ENCODE measurements at places on chromosomes 6 and 20. TPM values are rescaled to one million over a fixed set of nuclear protein-coding genes. Genes with fewer than 3 reads are reported as not detected.

The PRDM1 gene
- 8.9 TPM for total RNA-seq

The TMEM170B gene
- total RNA-seq = 24.0 TPM

The FERMT1 gene
- total RNA-seq = 0.51 TPM

The C6orf163 gene
- total RNA-seq = 3.9 TPM

The RALY gene
- 97.8 TPM for total RNA-seq

The SCGN gene
- 2.8 TPM for total RNA-seq

Measured in subcutaneous adipose tissue (tissue), 4 donors.